ENCODE measurements at places on chromosomes 1 and 21.

DNA sequence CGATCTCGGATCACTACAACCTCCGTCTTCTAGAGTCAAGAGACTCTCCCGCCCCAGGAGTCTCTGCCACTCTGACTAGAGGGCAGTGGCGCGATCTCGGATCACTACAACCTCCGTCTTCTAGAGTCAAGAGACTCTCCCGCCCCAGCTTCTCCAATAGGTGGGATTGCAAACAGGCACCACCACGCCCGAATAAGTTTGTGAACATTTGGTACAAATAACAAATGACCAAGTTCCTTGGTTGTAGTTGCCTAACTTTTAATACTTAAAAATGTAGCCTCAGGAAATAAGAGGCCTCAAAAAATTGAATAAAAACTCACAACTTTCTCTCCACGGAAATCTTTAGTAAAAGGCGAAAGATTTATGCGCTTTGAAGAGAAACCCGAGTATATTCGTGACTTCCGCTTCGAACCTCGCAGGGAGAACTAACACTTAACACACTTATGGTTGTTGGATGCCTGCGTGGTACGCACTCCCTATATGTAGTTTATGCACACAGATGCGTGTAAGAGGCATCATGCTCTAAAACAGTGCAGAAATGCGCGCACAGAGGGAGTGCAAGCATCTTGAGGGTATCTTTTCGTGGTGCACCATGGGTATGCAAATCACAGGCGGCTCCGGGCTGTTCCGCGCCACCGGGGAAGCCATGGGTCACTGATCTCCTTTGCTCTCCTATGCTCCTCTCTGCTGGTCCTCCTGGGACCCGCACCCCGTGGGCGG, 11.4 kb downstream of the BTBD19 start:
- H3K27ac ChIP-seq: peak overlapping the region; percentile 100
- H3K27me3 ChIP-seq: no peaks in the 10 kb centered on the region
- H3K4me1 ChIP-seq: peaks cover 23% of the 10 kb centered on the region
- peak overlapping the region; percentile 94 for H3K4me3 ChIP-seq
- H3K36me3 ChIP-seq: no peaks in the 10 kb centered on the region

GRCh38 chr1:222616525-222616924, 1.4 kb upstream of the MIA3 start:
- peaks cover 7% of the 10 kb centered on the region for H3K36me3 ChIP-seq
- no peak for DNase-seq
- H3K27me3 ChIP-seq: peaks cover 7% of the 10 kb centered on the region
- H3K27ac ChIP-seq: peak overlapping the region; percentile 99

- no peak for DNase-seq
- peaks cover 19% of the 10 kb centered on the region for H3K4me1 ChIP-seq
- no peak overlapping the region for H3K27ac ChIP-seq
Measured at GRCh38 chr1:89624715-89625323, 8.1 kb upstream of the LRRC8C start.

DNA sequence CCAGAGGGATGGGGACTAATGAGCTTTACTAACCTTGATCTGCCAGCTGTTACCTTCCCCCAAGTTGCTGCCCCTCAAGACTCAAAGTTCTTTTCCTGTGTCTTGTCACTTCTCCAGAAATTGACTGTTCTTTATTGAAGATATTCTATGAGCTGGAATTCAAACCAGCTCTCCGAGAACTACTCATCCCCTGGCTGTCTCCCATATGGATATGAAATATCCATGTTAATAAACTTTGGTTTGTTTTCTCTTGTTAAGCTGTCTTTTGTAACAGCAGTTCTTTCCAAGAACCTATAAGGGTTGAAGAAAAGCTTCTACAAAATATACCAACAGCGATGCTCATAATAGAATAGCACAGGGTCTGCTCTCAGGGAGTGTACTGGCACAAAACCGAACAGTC, 77.0 kb downstream of the CAMK2N1 start:
- peaks cover 12% of the 10 kb centered on the region for H3K27me3 ChIP-seq
- H3K27ac ChIP-seq: no peak overlapping the region
- H3K4me1 ChIP-seq: no peaks in the 10 kb centered on the region
- no peak for DNase-seq

GRCh38 chr1:162276493-162276892, 100.2 kb downstream of the SPATA46 start:
- peaks cover 22% of the 10 kb centered on the region for H3K27me3 ChIP-seq
- no peak overlapping the region for H3K4me3 ChIP-seq
- no peak for DNase-seq
- H3K4me1 ChIP-seq: no peaks in the 10 kb centered on the region
- no peaks in the 10 kb centered on the region for H3K36me3 ChIP-seq
- H3K27ac ChIP-seq: no peak overlapping the region

DNA sequence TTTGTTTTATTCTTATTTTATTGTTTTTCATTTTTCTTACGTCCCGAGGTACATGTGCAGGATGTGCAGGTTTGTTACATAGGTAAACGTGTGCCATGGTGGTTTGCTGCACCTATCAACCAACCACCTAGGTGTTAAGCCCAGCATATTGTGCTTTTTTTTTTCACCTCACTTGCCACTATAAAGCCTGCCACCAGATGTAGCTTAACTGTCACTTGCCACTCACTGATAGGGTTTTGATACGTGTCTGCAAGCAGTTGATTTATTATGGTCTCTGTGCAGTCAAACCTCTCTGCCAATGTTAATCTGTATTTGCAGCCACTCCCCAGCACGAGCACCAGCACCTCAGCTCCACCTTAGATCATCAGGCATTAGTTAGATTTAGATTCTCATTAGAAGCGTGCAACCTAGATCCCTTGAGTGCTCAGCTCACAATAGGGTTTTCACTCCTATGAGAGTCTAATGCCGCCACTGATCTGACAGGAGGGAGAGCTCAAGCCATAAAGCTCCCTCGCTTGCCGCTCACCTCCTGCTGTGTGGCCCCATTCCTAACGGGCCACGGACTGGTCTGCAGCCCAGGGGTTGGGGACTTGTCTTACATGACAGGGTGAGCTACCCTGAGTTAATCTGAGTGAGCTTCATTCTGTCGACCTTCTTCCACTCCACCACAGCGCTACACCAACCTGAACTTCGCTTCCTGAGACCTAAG, 17.9 kb upstream of the ABCG1 start:
- H3K27me3 ChIP-seq: no peaks in the 10 kb centered on the region
- H3K27ac ChIP-seq: peak overlapping the region; percentile 93
- H3K36me3 ChIP-seq: no peaks in the 10 kb centered on the region
- H3K4me3 ChIP-seq: peak overlapping the region; percentile 52

GRCh38 chr1:222464841-222465210, 83.1 kb downstream of the HHIPL2 start:
- peak overlapping the region; percentile 92 for H3K4me3 ChIP-seq
- H3K27ac ChIP-seq: peak overlapping the region; percentile 91
- DNase-seq: peak; percentile 50
- peaks cover 11% of the 10 kb centered on the region for H3K4me1 ChIP-seq
- H3K36me3 ChIP-seq: no peaks in the 10 kb centered on the region
- H3K27me3 ChIP-seq: peaks cover 9% of the 10 kb centered on the region

- H3K27ac ChIP-seq: peak overlapping the region; percentile 16
- peak; percentile 26 for DNase-seq
- peaks cover 70% of the 10 kb centered on the region for H3K4me1 ChIP-seq
- H3K4me3 ChIP-seq: no peak overlapping the region
- no peaks in the 10 kb centered on the region for H3K36me3 ChIP-seq
- H3K27me3 ChIP-seq: no peaks in the 10 kb centered on the region
Measured at GRCh38 chr1:173409613-173410012, 67.5 kb upstream of the PRDX6 start.

DNA sequence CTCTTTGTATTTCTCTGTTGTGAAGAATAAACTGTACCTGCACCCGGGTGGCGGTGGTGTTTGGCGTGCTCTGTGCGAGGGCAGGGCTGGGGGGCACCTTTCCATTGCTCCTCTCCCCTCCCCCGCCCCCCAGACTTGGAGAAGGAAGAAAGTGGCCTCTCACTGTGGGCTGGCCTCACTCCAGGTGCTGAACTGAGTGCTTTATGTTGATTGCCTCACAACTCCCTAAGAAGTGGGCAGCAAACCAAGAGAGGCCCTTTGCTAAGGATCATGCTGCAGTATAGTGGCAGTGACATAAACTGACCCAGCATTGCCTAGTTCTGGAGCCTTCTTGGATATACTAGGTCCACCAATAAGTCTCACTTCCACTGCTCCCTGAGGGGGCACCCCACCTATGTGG, 20.2 kb downstream of the A3GALT2 start:
- H3K27ac ChIP-seq: no peak overlapping the region
- no peak for DNase-seq
- H3K27me3 ChIP-seq: peaks cover under 1% of the 10 kb centered on the region
- H3K4me1 ChIP-seq: peaks cover 23% of the 10 kb centered on the region

DNA sequence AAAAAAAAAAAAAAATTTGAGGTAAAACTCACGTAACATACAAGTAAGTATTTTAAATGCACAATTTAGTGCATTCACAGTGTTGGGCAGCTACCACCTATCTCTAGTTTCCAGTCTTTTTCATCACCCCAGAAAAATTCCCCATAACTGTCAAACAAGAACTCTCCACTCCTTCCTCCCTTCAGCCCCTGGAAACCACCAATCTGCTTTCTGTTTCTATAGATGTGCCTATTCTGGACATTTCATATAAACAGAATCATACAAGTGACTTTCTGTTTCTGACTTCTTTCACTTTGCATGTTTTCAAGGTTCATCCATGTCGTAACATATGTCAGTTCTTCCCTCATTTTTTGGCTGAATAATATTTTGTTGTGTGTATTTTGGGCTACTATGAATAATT, 24.9 kb upstream of the ETS2 start:
- no peak for DNase-seq
- peaks cover 3% of the 10 kb centered on the region for H3K36me3 ChIP-seq
- H3K27ac ChIP-seq: no peak overlapping the region

DNA sequence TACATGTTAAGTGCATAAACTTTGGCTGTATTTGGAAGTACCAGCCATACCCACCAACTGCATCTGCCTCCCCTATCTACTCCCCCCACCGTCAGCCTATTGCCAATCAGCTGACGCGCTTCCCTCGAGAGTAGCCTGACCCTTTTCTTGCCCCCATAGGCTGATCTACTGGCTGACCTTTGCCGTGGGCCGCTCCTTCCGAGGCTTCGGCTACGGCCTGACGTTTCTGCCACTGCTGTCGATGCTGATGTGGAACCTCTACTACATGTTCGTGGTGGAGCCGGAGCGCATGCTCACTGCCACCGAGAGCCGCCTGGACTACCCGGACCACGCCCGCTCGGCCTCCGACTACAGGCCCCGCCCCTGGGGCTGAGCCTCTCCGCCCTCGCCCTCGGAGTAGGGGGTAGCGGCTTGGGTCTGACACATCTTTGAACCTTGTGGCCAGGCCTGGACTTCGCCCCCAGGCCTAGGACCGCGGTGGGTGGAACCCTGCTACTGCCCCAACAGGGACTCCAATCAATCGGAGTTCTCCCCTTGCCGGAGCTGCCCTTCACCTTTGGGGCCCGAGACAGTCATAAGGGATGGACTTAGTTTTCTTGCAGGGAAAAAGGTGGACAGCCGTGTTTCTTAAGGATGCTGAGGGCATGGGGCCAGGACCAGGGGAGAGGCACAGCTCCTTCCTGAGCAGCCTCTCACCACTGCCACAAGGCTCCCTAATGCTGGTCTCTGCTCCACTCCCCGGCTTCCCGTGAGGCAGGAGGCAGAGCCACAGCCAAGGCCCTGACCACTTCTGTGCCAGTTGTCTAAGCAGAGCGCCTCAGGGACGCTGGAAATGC, 4.0 kb downstream of the GLMP start:
- no peaks in the 10 kb centered on the region for H3K27me3 ChIP-seq
- peaks cover 15% of the 10 kb centered on the region for H3K36me3 ChIP-seq
- H3K4me3 ChIP-seq: peak overlapping the region; percentile 51
- H3K27ac ChIP-seq: peak overlapping the region; percentile 67

- peaks cover 40% of the 10 kb centered on the region for H3K36me3 ChIP-seq
- DNase-seq: no peak
- no peaks in the 10 kb centered on the region for H3K27me3 ChIP-seq
- no peak overlapping the region for H3K27ac ChIP-seq
- peaks cover 30% of the 10 kb centered on the region for H3K4me1 ChIP-seq
Measured at GRCh38 chr1:155834296-155834926, 22.6 kb downstream of the GON4L start.

- peaks cover 18% of the 10 kb centered on the region for H3K27me3 ChIP-seq
- H3K4me3 ChIP-seq: no peak overlapping the region
- no peak overlapping the region for H3K27ac ChIP-seq
- no peaks in the 10 kb centered on the region for H3K4me1 ChIP-seq
Measured at GRCh38 chr1:199691540-199691939, 336.0 kb upstream of the NR5A2 start.

- DNase-seq: no peak
- H3K36me3 ChIP-seq: no peaks in the 10 kb centered on the region
- peak overlapping the region; percentile 89 for H3K4me3 ChIP-seq
- H3K4me1 ChIP-seq: peaks cover 41% of the 10 kb centered on the region
Measured at GRCh38 chr21:41926807-41927171, 27.0 kb downstream of the C2CD2 start.

- peak overlapping the region; percentile 54 for H3K27ac ChIP-seq
- no peak overlapping the region for H3K4me3 ChIP-seq
- DNase-seq: no peak
- H3K4me1 ChIP-seq: peaks cover 21% of the 10 kb centered on the region
- peaks cover 2% of the 10 kb centered on the region for H3K36me3 ChIP-seq
- H3K27me3 ChIP-seq: no peaks in the 10 kb centered on the region
Measured at GRCh38 chr1:66380452-66381212, 153.3 kb upstream of the SGIP1 start.

DNA sequence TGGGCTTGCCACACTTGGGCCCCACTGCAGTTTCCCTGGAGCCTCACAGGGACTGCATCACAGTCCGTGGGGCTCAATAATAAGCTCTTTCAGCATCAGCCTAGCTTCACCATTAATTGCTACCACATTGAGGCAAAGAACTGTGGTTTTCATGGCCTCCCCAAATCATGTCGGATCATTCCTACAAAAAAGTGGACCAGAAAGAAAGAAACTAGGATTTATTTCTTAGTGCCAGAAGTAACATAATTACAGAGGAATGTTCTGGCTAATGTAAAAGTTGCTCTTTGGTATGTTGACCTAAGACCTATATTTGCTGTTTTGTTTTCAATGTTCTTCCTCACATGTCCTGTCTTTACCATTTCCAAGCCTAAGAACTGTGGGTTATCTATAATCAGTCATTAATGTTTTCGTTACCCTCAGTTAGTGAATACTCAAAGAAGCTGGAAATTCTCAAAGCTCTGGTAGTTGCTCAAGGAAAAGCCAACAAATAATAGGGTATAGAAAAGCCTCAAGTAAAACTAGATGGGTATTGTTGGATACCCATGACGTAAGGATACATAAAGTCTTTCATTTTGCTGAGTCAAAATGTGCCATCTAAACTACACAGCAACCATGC, 173.9 kb downstream of the LTN1 start:
- H3K36me3 ChIP-seq: peaks cover 14% of the 10 kb centered on the region
- no peaks in the 10 kb centered on the region for H3K27me3 ChIP-seq
- no peaks in the 10 kb centered on the region for H3K4me1 ChIP-seq
- H3K4me3 ChIP-seq: no peak overlapping the region
